ENCODE measurements at places on chromosomes 11 and 22.

GRCh38 chr11:11227296-11228085 lies 125.6 kb downstream of the CSNK2A3 start:
- H3K36me3 ChIP-seq = no peaks in the 10 kb centered on the region
- no peak for DNase-seq
- no peaks in the 10 kb centered on the region for H3K4me1 ChIP-seq
- H3K4me3 ChIP-seq = no peak overlapping the region
- H3K27ac ChIP-seq = no peak overlapping the region
- H3K27me3 ChIP-seq = no peaks in the 10 kb centered on the region

DNA sequence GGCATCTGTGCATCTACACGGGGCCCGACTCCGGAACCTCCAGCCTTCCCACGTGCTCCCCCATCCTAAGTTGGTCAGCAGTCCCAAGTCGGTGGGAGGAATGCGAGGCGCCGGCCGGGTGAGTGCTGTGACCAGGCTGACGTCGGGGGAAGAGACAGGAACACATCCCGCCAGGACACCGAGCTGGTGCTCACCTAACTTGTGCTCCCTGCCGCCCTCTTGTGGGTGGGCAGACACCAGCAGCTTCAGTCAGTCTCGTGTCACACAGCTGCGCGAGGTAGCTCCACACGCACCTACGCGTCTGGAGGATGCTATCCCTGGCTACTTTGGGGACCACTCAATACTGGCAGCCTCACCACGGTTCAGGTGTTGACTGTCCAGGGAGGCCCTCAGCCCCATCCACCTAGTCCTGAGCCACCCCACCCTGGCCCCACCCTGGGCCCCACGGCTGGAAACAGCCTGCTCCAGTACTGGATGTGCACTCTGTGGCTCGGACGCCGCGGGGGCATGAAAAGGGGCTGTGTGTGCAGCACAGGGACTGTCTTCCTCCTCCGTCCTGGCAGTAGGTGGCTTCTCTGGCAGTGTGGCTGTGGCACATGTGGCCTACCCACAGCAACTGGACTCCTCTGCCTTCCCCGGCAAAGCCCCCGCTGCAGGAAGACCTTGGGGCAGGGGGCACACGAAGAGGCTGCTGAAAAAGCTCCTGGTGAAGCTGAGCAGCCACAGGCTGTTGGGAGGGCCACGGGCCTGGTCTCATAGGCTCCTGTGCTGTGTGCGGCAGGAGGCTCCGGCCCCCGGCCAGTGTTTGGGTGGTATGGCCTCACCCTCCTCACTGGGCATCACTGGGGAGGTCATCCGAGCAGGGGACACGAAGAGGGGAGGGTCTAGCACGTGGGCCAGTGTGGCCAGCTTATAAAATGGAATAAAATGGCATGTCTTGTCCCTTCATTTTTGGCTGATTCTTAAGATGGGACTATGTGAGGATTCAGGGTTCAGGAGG lies 11.2 kb upstream of the BID start:
- H3K36me3 ChIP-seq = peaks cover 4% of the 10 kb centered on the region
- peaks cover 47% of the 10 kb centered on the region for H3K4me1 ChIP-seq
- H3K4me3 ChIP-seq = no peak overlapping the region
- no peak overlapping the region for H3K27ac ChIP-seq

- peaks cover 6% of the 10 kb centered on the region for H3K4me1 ChIP-seq
- H3K36me3 ChIP-seq = peaks cover 71% of the 10 kb centered on the region
- H3K27ac ChIP-seq = no peak overlapping the region
- H3K4me3 ChIP-seq = no peak overlapping the region
- H3K27me3 ChIP-seq = no peaks in the 10 kb centered on the region
Measured at GRCh38 chr11:251550-251949, 14.8 kb downstream of the PSMD13 start.

- H3K27ac ChIP-seq = no peak overlapping the region
- no peak overlapping the region for H3K4me3 ChIP-seq
- peaks cover 4% of the 10 kb centered on the region for H3K36me3 ChIP-seq
- DNase-seq = no peak
- H3K4me1 ChIP-seq = peaks cover 30% of the 10 kb centered on the region
Measured at GRCh38 chr11:57798905-57799559, 37.4 kb downstream of the CTNND1 start.

GRCh38 chr11:22520521-22520920 lies 105.1 kb downstream of the FANCF start:
- no peaks in the 10 kb centered on the region for H3K27me3 ChIP-seq
- DNase-seq = no peak
- H3K27ac ChIP-seq = no peak overlapping the region
- no peaks in the 10 kb centered on the region for H3K4me1 ChIP-seq
- no peaks in the 10 kb centered on the region for H3K36me3 ChIP-seq

GRCh38 chr11:69449320-69450063 lies 32.0 kb upstream of the LINC01488 start:
- peaks cover 64% of the 10 kb centered on the region for H3K27me3 ChIP-seq
- H3K4me1 ChIP-seq = peaks cover under 1% of the 10 kb centered on the region
- DNase-seq = no peak
- H3K4me3 ChIP-seq = no peak overlapping the region
- H3K36me3 ChIP-seq = no peaks in the 10 kb centered on the region

- no peak overlapping the region for H3K4me3 ChIP-seq
- peaks cover 14% of the 10 kb centered on the region for H3K27me3 ChIP-seq
- no peaks in the 10 kb centered on the region for H3K36me3 ChIP-seq
- no peak for DNase-seq
- H3K4me1 ChIP-seq = peaks cover 12% of the 10 kb centered on the region
Measured at GRCh38 chr11:120332822-120333716, 3.1 kb upstream of the ARHGEF12 start.

- H3K27ac ChIP-seq = no peak overlapping the region
- H3K4me1 ChIP-seq = no peaks in the 10 kb centered on the region
- H3K27me3 ChIP-seq = no peaks in the 10 kb centered on the region
- H3K4me3 ChIP-seq = no peak overlapping the region
- H3K36me3 ChIP-seq = no peaks in the 10 kb centered on the region
Measured at GRCh38 chr11:132314911-132315455, 944.6 kb downstream of the NTM start.

DNA sequence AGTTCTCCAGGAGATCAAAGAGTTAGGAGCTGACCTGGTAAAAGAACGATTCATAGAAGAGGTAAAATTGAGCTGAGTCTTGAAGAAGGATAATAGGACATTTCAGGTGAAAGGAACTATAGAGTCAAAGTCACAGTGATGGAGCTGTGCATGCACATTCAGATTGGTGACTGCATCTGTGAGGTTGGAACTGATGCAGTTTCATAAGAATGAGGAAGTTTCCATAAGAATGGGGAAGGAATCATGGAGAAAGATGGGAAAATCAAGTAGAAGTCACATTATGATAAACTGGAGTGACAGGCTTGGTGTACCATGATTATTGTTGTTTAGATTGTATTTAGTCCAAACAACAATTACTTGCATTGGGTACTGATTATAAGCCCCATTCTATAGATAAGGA lies 232.2 kb downstream of the FAM76B start:
- H3K4me1 ChIP-seq = no peaks in the 10 kb centered on the region
- DNase-seq = no peak
- no peaks in the 10 kb centered on the region for H3K27me3 ChIP-seq
- no peak overlapping the region for H3K27ac ChIP-seq
- H3K4me3 ChIP-seq = no peak overlapping the region

DNA sequence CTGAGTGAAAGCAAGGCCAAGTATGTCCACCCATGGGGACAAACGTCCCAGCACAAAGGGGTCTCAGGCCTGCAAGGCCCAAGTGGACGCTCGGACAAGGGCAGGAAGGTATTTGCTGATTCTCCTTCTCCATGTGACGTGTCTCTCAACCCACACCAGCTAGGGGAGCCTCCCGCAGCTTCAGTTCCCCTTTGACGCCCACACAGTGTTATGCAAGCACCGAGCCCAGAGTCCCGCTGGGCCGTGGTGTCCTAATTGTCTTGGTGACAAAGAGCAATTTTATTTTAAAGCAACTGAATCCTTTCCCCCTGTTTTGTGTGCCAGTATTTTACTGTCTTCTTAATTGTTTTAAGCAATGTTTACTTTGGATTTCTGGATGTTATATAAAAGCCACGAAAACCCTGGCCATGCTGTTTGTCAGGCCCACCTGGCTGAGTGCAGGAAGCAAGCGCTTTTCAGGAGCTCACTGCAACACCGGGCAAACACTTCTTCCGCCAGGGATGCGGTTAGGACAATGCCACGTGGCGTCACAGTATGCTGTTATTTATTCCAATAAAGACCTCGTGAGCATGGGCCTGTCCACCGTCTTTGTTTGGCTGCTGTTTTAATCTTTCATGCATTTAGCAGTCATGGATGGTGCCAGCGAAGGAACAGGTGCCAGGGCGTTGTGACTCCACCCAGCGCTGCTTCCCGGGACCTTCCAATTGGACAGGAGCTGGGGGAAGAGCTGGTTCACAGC lies 8.2 kb upstream of the PARVG start:
- no peaks in the 10 kb centered on the region for H3K36me3 ChIP-seq
- H3K27ac ChIP-seq = no peak overlapping the region
- H3K4me3 ChIP-seq = no peak overlapping the region
- no peak for DNase-seq
- no peaks in the 10 kb centered on the region for H3K27me3 ChIP-seq

DNA sequence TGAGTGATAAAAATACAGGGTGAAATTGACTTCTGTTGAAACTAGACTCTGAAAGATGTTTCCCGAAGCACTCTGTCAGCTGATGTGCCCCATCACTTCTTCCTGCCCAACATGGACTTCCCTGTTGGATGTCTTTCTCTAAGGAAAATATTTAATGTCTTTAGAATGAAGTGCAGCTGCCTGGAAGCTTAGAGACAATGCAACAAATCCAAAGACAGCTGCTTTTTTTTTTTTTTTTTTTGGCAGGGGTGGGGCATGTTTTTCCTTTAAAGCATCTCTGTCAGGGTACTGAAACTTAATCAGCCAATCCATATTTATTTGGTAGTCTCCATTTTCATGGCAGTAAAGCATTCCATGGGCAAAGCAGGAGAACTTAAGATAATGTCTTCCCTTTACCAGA lies 5.9 kb downstream of the JAM3 start:
- no peak overlapping the region for H3K27ac ChIP-seq
- no peaks in the 10 kb centered on the region for H3K36me3 ChIP-seq
- no peaks in the 10 kb centered on the region for H3K4me1 ChIP-seq
- no peak overlapping the region for H3K4me3 ChIP-seq

GRCh38 chr11:62682518-62682917 lies 3.6 kb upstream of the UBXN1 start:
- H3K36me3 ChIP-seq = peaks cover 6% of the 10 kb centered on the region
- H3K27me3 ChIP-seq = peaks cover 8% of the 10 kb centered on the region
- DNase-seq = no peak

All from T-cell (primary cell).